ENCODE measurements at places on chromosomes 2 and 18. TPM values are rescaled to one million over a fixed set of nuclear protein-coding genes. Genes with fewer than 3 reads are reported as not detected.
A peak's percentile ranks its signal among the peaks of the same experiment; 100 is the strongest.

TP53I3 gene
- 51.3 TPM for total RNA-seq

TUBA4A gene
- 12.9 TPM for total RNA-seq

FHOD3 gene
- 22.7 TPM for total RNA-seq

CFAP65 gene
- total RNA-seq, result 0.33 TPM

CDKL4 gene
- total RNA-seq, result not detected

DNA sequence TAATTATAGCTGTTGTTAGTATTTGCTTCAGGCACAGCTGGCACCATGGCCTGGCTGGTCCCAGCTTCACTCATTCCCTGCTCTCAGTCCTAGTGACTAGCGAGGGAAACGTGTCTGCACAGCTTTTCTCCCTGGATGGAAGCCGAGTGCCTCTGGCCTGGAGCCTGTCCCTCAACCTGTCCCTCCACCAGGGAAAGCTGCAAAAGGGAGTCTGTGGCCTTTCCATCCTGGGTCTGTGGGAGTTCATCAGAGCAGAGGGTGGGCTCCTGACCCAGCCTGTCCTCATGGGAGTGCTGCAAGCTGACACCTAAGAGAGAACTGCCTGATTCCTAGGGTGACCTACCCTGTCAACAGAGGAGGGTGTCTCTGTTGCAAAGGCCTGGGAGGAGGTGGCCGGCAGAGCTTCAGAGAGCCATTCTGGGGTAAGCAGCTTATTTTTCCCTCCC lies 118.3 kb downstream of the CAPN13 start:
- DNase-seq, result no peak

GRCh38 chr2:102020596-102021170 lies 28.9 kb downstream of the IL1R2 start:
- peak; percentile 64 for DNase-seq

DNA sequence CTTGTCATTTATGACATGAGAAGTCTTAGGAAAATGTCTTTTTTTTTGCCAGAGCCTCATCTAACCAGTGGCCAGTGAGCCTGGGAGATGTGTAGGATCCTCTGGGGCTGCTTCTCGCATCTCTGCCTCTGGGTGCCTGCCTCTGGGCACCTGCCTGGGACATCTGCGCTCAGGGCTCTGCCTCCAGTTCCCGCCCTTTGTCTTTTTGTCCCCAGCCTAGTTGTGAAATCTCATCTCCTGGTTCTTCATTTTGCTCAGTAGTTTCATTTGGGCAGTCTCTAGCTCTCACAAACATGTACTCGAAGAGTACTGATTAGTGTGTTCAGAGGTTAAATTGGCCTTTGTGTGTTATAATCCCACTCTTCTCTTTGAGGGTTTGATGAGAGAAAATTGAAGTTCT lies 92.0 kb downstream of the LTBP1 start:
- no peak for DNase-seq

DNA sequence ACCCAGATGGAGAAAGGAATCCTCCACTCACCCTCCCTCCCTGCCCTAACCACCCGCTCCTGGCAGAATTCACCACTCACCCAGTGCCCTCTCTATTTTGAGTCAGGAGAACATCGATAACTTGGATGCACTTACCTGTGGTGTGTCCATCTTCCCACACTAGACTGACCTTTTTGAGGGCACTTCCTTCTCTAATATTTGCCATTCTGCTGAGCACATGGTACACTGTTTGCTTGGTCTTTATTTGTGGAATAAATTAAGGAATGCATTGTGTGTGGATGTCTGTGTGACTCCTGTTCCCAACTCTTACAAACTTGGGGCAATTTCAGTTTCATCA lies 133.7 kb downstream of the ACKR3 start:
- no peak for DNase-seq

DNA sequence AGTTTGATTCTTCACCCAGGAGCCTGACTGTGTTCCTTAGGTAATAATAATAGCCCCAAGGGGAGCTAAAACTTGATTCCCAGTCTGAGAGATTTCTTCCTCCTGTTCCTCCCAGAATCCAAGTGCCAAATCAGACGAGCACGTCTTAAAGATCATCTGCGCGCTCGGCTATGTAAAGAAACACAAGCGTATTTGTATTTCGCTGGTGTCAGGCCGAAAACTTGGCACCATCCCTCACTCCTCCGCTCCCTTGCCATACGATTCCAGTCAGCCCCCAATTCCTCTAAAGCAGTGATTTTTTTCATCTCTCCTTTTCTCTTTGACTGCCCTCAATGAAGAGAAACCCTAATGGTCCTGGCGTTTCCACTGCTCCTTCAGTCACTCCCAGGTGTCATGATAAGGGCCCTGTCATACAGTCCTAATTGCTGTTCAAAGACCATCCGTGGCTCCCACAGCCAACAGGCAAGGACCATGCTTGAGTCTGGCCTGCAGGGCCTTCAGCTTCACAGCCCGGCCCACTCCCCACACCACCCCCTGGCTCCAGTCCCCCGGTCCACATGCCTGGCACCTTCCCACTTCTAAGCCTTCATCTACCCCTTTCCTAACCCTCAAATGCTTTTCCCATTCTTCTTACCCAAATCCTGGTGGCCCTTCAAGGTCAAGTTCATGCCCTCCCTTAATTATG lies 130.8 kb upstream of the ID2 start:
- DNase-seq, result no peak

DNA sequence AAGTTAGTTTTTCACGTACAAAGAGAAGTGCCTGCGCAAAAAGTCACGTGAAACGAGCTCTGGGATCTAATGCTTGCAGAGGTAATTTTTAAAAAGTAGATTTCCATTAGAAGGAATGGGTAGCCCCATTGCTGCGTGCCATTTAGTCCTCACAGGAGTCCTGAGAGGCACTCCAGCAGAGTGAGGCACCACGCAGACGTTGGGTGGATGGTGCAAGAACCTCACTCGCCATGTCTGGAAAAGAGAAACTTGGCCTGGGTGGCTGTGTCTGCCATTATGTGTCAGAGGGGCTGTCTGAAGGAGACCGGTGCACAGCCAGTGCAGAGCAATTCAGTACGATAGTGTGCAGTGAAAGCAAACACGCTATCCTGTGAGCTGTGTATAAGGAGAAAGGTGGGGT lies 1.8 kb upstream of the HDAC4 start:
- no peak for DNase-seq

DNA sequence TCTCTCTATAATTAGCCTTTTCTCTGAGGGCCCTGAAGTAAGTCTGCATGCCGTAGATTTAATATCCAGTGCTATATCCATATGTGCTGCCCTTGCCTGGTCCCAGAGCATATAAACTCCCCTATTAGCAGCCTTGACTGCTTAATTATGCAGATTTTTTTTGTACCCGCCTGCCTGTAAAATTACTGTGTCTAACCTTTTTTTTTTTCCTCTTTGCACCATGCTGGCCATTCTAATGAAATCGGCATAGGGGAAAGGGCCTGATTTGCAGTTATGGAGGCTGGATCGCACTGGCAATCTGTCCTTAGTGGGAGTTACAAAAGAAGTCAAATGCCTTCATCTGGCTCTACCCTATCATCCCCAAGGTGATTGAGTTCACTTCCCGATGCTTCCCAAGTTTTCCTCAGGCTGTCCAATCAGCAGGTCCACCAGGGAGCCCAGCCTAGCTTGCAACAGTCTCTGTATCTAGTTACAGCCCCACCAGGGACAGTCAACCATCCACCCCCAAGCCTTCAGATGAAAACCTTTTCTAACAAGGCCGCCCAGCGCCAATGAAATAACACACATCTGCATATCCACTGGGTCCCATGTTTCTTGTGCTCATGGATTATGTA lies 239.0 kb downstream of the ZNF521 start:
- no peak for DNase-seq

DNA sequence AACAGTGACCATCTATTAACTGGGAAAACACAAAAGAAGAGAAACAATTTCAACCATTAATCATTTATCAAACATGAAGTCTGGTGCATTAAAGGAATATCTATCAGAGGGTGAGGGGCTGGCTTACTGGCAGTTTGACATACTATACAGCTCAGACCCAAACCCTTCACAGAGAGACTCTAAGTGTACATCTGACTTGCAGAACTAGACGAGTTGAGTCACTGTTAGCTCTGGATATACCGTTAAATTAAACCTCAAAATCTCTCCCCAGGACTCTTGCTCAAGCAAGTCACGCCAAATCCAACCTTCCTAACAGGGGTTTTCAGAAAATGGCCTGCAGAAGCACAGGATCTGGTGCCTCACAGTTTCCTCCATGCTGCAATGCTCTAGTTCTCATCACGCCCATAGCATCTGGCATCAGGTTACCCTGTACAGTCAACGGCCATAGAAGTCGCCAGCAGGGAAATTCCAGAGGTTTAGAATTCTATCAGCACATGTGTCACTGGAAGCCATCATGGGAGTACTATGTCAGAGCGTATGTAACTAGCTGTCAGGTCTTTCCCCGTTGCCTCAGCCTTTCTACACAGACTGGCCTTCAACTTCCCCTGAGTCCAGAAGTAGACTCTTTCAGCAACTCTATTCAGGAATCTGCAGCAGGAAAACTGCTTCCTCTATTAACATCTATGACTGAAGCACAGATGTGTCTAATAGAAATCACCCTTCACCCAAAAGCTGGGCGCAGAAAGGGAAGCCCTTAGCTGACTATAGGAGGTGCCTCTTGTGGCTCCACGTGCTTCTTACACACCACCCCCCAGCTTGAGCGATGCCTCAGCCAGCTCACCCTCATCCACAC lies 9.3 kb downstream of the TGOLN2 start:
- no peak for DNase-seq

DNA sequence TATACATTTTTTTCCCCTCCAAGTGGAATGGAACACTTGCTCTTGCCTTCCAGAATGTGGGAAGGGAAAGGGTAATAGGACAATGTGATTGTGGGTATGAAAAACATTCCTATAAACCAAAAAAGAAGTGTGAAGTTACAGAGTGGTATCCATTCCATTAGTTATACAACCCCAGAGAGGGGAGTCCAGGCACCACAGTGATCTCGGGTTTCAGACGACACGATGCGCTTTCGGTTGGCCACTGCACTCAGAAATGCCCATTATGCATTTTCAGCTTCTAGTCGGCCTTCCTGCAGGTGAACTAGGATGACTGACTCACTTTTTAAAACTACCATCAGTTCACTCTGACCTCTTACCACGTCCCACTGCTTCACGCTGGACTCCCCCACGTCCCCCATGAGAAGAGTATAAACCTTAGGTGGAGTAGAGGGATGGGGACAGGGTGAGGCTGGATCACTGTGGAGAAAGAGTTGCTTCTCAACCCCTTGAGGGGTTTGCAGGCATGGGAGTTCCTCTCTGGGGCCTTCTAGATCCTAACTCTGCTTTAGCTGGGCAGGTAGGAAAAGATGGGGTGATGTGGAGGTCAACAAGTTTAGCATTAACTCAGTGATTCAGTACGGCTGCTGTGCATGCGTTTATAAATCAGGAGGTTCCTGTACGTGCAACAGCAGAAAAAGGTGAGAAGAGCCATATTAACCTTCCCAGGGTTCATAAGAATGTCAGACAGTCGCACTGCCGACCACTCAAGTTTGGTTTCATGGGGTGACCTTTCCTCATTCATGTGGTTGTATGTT lies 50.5 kb downstream of the ZNF532 start:
- no peak for DNase-seq

All from Panc1 (cell line).